ENCODE measurements at places on chromosomes 6 and 20. TPM values are rescaled to one million over a fixed set of nuclear protein-coding genes. Genes with fewer than 3 reads are reported as not detected.

DNA sequence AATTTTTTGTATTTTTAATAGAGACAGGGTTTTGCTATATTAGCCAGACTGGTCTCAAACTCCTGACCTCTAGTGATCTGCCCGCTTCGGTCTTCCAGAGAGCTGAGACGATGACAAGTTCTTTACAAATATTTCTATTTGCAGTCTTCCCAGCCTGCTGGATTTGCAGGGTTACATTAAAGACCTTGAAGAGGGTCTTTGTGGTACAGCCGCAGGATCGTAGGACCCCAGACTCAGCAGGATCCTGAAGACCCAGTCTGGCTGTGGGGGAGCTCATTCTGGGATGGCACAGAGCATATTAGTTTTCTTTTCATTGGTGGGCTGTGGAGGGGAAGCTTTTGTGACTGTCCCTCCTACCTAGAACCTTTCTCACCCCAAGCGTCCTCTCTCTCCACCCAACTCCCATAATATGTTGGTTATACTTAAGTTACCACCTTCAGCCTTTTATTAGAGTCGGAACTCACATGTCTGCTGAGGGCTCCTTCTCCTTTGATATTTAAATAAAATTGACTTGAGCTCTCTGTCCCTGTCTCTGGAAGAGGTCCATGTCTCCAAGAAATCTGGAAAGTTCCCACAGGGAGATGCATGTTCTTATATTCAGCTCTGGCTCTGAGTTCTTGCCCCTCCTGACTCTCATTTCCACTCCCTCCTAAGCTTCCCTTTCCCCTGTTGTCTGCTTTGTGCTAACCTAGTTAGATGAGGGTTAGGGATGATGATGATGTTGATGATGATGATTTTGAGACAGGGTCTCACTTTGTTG, 72.0 kb downstream of the TIAM2 start:
- no peak for DNase-seq

SEMG1 gene
- total RNA-seq, result not detected

DNA sequence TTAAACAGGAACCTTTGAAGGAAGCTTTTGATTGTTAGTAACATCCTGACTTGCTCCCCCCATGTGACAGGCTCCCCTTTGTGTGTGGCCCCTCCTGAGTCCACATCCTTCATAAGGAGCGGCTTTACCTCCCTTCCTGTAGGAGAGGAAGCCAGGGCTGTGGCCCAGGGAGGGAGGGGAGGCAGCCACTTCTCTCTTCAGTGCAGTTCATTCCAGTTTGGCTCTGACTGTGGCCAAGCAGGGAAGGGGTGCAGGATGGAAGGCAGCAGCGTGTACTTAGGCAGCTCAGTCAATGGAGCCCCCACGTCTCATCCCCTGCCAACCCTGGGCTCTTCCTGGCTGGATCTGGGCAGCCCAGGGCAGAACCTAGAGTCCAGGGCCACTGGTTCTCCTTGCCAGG, 295.2 kb downstream of the QKI start:
- peak; percentile 62 for DNase-seq

DNA sequence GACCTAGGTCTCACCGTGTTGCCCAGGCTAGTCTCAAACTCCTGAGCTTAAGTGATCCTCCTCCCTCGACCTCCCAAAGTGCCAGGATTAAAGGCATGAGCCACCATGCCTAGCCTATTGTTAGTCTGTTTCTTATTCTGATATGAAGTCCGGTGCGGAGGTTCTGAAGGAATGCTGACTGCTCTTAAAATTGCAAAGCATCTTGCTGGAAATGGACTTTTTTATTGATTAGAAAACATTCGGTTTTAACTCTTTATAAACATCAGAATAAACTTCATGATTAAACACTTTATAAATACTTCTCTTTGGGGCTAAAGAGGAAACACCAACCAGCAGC, 3.2 kb downstream of the TNFAIP3 start:
- no peak for DNase-seq

DNA sequence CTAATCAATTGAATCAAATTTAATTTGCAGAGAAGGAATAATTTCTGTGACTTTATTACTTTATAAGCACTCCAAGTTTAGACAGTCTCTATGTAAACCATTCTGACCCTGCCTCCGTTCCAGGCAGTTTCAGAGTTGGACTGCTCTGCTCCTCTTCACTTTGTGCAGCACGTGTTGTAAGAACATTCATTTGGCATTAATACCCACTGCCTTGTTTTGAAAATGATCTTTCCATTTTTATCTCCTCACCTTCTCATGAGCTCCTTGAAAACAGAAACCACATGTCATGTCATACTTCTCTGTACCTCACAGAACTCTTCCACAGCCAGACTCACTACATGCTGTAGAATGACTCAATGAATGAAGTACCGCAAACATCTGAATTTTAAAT, 25.5 kb downstream of the SLC22A1 start:
- no peak for DNase-seq

DNA sequence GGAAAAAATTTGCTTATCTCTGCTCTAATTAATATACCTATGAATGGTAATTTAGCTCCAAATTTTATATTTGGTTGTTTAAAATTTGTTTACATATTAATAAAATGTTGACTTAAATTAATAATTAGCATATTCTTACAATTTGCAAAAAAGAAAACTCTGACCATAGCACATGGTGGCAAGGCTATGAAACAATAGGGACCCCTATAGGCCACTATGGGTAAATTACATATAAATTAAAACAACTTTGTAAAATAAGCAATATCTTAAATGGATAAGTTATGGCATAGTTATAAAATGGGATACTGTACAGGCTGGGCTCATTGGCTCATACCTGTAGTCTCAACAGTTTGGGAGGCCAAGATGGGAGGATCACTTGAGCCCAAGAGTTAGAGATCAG, 76.0 kb downstream of the MKKS start:
- no peak for DNase-seq

NOTCH4 gene
- 26.1 TPM for total RNA-seq

DNA sequence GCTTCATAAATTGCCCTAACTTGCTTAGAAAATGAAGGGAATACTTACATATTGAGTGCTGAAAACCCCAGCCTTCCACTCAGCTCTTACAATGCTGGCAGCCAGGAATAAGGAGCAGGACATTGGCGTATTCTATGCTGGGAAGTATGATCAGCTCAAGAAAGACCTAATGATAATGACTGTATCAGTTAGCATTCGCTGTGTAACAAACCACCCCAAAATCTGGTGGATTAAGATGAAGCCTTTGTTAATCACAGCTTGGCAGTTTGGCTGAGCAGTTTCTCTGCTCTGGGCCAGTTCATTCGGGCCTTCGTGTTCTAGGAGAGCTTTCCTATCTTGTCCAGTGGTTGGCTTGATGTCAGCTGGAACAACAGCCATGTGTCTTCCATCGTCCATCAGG, 33.4 kb upstream of the TUBB2A start:
- DNase-seq, result no peak

- peak; percentile 62 for DNase-seq
These were observed 29.4 kb upstream of the CLIC5 start for GRCh38 chr6:46044881-46045617.

DNA sequence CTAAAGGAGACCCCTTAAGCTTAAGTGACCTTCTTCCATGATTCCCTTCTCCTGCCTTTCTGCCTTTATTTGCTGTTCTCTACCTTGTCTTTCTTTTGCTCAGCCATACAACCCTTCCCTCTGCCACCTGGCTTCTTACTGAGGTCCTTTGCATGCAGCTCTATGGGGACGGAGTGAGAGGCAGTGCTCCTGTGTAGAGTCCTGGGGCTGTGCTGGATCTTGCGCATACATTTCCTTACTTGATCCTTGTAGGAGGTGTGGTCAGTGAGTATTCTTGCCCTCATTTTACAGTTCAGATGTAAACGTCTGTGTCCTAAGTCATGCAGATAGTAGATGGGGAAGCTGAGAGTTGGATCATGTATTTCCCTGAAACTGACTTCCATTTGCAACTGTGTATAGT, 5.7 kb downstream of the SASH1 start:
- DNase-seq, result no peak

CLDN20 gene
- not detected for total RNA-seq

- no peak for DNase-seq
These were observed 291.8 kb downstream of the BMP7 start for GRCh38 chr20:56974499-56975250.
